ENCODE measurements at places on chromosomes 16 and 17.
A peak's percentile ranks its signal among the peaks of the same experiment; 100 is the strongest.

DNA sequence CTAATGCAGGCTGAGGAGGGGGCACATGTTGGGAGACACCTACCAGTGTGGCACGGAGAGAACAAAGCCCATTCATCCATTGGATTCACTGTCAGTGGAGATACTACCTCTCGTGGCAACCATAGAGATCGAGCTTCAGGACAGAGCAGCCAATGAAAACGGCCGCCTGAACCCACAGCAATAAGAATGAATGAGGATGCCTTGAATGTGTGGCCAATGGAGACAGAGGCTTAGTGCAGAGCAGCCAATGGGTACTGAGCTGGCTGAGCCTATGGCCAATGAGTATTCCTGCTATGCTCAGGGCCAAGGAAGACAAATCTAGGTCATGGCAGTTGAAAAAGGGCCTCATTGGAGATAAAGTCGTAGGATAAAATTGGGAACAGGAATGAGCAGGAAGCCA, 10.9 kb downstream of the ARHGEF15 start:
- DNase-seq: no peak

DNA sequence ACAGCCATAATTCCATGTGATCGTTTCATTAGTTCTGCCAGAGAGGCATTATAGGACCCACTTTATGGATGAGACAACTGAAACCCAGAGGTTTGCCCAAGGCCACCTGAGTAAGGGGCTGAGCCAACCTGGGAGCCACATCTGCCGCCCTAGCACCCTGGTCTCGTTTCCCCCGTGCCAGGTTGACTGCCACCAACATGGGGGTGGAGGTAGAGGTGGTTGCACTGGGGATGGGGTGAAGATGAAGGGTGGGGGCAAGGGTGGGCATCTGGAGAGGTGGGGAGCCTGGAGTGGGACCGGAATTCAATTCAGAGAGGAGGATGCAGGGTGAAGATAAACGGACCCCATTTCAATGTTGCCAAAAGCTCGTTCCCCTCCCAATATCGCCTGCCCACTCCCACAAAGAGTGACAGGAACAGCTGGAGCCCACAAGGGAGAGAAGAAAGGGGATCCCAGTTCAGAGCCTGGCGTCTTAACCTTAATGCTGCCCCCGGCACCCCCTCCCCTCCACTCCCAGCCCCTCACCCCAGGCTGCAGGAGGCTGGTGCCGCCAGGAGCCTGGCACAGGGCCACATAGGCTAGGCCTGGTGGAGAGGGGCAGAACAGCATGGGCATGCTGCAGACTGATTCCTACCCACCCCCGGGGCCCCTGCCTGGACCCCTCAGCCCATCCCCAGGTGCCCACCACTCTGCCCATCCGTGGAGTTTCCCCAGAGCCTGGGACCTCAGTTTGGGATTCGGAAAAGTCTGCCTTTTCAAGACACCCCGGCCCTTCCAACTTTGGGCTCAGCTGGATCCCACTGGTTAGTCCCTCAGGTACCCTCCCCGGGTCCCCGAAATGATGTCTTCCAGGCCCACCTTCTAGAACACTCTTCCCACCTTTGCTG, 29.6 kb downstream of the NGFR start:
- DNase-seq: no peak

GRCh38 chr16:50457979-50458491, 89.2 kb upstream of the BRD7 start:
- no peak for DNase-seq

GRCh38 chr17:61389670-61390478, 9.8 kb upstream of the TBX2 start:
- peak; percentile 39 for DNase-seq

GRCh38 chr17:30243568-30243967, 8.1 kb upstream of the SLC6A4 start:
- DNase-seq: no peak

DNA sequence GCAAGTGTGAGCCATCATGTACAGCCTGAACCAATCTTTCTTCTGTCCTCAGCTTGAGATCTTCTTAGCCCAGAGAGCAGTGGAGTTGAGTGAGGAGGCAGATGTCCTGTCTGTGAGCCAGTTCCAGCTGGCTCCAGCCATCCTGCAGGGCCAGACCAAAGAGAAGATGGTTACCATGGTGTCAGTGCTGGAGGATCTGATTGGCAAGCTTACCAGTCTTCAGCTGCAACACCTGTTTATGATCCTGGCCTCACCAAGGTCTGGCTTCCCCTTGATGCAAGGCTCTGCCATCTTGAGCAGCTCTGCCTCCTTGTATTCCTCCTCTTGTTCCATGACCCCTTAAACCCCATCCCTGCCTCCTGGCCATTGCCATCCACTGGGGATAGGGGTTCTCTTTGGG, 9.6 kb downstream of the CDK5RAP3 start:
- DNase-seq: no peak

- DNase-seq: no peak
Measured at GRCh38 chr16:18582902-18583301, 21.0 kb upstream of the NOMO2 start.

- no peak for DNase-seq
Measured at GRCh38 chr16:15141586-15141985, 47.5 kb upstream of the RRN3 start.

All from endothelial cell of umbilical vein (primary cell).